ENCODE measurements at places on chromosomes 5 and 9.

DNA sequence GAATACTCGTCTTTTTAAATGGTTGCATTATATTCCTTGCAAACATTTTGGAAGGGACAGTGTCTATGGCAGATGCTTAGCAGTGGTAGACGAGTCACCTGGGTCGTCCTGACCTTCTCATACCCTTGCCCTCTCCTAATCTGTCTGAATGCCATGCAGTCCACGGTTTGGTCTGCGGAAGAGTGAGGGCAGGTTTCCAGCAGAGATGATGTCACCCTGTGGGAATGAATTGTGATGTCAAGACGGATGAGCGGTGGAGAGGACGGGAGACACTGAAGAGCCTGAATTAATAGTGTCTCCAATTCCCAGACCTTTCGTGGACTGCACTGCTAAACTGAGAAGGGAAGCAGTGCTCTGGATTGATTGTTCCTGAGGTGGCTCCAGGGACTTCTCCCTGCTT is 329.0 kb upstream of the PANK3 start:
- DNase-seq, result no peak

DNA sequence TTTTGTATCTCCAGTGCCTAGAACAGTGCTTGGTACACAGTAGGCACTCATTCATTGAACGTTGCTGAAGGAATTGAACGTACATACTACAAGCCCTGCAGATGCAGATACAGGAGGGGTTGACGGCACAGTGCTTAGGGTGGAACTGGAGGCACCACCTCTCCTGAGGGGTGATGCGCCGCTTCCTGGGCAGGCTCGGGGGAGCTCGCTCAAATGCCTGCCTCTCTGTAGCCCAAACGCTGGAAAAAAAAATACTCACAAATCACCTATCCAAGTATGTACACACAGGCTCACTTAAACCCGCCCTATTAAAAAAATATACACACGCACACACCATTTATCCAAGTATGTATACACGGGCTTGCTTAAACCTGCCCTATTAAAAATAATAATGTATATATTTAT is 536 bp upstream of the COMMD10 start:
- no peak for DNase-seq

DNA sequence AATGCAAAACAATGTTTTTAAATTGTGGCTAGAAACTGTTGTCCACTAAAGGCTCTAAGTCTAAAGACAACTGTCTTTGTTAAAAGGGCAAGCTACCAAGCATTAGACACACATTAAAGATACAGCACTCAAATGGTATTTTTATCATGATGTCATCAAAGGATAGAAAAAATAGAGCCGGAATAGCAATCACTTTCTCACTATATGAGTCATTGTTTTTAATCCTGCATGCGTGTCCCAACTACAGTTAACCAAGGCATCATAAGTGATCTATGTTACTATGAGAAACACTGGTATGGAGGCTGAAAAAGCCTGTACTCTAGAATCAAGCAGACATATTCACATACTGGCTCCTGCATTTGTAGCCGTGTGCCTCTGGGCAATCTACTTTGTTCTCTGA is 1.9 kb upstream of the PJA2 start:
- no peak for DNase-seq

DNA sequence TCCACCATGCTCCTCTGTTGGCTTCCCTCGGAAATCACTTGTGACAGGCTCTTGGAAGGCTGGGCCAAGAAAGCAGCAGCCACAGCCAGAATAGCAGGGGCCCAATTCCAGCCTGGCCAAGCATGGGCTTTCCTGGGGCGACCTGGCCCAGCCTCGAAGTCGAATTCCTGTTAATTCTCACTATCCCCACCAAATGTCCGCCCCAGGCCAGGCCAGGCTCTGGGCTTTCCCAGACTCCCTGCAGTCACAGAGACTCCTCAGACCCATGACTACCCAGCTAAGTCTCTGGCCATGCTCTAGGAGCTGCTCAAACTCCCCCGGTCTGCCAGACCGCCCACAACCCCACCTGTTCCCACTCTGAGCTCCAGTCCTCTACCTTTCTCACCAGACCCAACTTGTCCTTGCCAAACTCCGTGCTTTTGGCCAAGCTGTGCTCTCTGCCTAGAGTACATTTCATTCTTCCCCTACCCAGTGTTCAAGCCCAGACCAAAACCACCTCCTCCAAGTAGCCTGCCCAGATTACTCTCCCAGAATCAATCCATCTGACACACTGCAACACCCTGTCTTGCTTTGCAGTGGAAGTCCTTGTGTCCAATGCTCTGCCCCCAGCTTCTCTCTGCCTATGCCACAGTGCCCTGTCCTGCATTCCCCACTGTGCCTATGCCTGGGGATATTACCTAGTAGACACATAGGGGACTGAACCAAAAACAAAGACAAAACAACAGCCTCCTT is 26.2 kb downstream of the SHB start:
- no peak for DNase-seq

DNA sequence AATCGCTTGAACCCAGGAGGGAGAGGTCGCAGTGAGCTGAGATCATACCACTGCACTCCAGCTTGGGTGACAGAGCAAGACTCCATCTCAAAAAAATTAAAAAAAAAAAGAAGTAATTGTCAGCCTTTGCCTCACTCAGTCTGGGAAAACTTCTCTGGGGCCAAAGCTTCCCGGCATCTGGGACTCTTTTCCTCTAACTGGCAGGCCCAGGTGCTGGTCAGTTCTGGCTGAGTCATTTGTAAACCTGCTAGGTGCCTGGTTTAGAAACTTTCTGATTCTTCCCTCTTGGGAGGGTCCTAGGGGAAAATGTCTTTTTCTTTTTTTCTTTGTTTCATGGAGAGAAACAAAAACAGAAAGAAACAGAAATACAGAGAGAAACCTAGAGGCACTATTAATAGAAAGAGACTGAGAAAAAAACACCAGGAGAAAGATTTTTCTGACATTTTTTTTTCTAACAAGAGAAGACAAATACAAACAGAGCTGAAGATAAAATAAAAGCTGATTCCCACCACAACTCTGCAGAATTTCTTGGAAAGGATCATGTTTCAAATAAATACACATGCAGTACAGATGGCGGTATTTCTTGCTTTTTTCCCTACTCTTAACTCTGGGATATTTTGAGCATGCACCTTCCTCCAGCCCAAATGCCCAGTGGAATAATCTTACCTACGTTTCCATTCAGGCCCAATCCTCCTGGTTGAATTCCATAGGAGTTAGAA is 22.1 kb upstream of the UBAP2 start:
- no peak for DNase-seq

DNA sequence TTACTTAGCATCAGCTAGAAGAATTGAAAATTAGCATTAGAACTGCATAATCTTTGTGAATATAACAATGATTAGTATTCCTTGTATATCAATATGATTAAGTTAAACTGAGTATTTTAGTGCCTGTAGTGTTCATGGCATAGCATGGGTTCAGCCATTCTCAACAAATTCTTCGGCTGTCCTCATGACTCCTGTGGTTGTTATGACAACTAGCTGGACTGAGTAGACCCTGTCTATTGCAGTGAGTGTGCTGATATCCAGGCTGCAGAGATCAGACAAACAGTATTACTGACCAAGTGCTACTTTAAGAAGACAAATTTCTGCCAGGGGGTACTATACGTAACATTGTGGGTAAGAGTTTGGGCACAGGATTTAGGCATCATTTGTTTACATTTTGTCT is 125.9 kb downstream of the NUDT12 start:
- no peak for DNase-seq

DNA sequence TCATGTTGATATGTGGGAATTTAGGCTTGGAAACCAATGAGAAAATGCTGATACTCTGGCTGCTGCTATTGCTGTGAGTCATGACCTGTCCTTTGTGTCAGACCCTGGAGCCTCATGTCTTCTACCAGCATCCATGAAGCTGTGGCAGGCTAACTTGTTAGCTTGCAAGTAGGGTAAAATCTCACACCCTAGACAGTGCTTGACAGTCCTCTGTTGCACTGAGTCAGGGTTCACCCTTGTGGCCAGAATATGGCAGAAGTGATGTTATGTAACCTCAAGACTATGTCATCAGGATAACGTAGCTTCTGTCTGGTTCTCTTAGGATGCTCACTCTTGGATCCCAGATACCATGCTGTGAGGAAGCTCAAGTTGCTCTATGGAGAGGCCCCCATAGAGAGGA is 110.8 kb downstream of the LHX2 start:
- no peak for DNase-seq

GRCh38 chr5:23042226-23042625 is 189.1 kb upstream of the CDH12 start:
- no peak for DNase-seq

GRCh38 chr9:82456642-82457041 is 468.1 kb downstream of the SPATA31D1 start:
- DNase-seq, result no peak
